ENCODE measurements at places on chromosomes 6 and 20. TPM values are rescaled to one million over a fixed set of nuclear protein-coding genes. Genes with fewer than 3 reads are reported as not detected.

Gene CUTA
- total RNA-seq, result 183 TPM

Gene FAM217A
- not detected for total RNA-seq

Gene OLIG3
- total RNA-seq, result not detected

Gene MAK
- total RNA-seq, result 0.13 TPM

Gene IL17A
- total RNA-seq, result not detected

Gene HNF4A
- total RNA-seq, result 15.4 TPM

Gene OR2J3
- total RNA-seq, result not detected

Gene SLC17A9
- total RNA-seq, result not detected

Gene POM121L2
- total RNA-seq, result not detected

Gene TFAP2D
- not detected for total RNA-seq

Gene ADGRB3
- not detected for total RNA-seq

Gene CLVS2
- 0.07 TPM for total RNA-seq

Gene SRSF12
- 0.84 TPM for total RNA-seq

Gene ADAM33
- total RNA-seq, result not detected

Gene SNRPB
- total RNA-seq, result 1,046 TPM

Gene RBM12
- 85.5 TPM for total RNA-seq

Gene KIF25
- 0.07 TPM for total RNA-seq

Gene IFT52
- total RNA-seq, result 32.5 TPM

Gene PHF3
- total RNA-seq, result 13.6 TPM

Gene LHFPL5
- 0.13 TPM for total RNA-seq

Gene DYNLT2
- 0.63 TPM for total RNA-seq

Gene MUCL3
- total RNA-seq, result not detected

Data from A549 treated with DMSO at 1 μM for 4 hours (cell line).